Panc1 (cell line): ENCODE measurements at places on chromosomes 11 and 22.
A peak's percentile ranks its signal among the peaks of the same experiment; 100 is the strongest.

- no peak for DNase-seq
Measured at GRCh38 chr11:66287211-66287888, 1.6 kb downstream of the YIF1A start.

DNA sequence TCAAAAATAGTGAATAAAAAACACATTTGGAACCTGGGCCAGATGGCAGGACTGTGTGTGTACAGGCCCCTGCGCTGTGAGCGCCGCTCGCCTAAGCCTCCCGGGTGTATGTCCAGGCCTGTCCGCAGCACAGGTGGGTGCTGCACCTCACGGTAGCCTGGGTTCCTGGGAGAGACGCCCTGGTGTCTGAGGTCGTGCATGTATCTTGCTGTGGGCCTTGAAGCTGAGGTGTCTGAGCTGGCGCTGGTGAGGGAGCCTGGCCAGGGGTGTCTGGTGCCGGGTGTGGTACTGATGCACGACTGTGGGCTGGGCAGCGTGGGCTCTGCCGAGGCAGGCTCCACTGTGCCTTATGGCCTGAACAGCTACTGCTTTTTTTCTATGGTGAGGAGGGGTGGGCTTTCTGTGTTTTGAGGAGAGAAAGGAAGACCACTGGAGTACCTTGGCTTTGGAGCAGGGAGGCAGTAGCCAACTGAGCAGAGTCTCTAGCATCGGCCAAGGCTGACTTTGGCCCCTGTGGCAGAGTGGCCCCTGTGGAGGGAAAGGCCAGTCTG is 4.2 kb upstream of the ZDHHC8 start:
- no peak for DNase-seq

- DNase-seq, result no peak
Measured at GRCh38 chr11:38481391-38481790, 1883.4 kb upstream of the RAG2 start.

GRCh38 chr11:107562647-107563208 is 2.8 kb downstream of the ALKBH8 start:
- DNase-seq, result peak; percentile 82

- no peak for DNase-seq
Measured at GRCh38 chr11:127334466-127334865, 333.9 kb upstream of the KIRREL3 start.
